ENCODE measurements at places on chromosomes 13 and 19.

DNA sequence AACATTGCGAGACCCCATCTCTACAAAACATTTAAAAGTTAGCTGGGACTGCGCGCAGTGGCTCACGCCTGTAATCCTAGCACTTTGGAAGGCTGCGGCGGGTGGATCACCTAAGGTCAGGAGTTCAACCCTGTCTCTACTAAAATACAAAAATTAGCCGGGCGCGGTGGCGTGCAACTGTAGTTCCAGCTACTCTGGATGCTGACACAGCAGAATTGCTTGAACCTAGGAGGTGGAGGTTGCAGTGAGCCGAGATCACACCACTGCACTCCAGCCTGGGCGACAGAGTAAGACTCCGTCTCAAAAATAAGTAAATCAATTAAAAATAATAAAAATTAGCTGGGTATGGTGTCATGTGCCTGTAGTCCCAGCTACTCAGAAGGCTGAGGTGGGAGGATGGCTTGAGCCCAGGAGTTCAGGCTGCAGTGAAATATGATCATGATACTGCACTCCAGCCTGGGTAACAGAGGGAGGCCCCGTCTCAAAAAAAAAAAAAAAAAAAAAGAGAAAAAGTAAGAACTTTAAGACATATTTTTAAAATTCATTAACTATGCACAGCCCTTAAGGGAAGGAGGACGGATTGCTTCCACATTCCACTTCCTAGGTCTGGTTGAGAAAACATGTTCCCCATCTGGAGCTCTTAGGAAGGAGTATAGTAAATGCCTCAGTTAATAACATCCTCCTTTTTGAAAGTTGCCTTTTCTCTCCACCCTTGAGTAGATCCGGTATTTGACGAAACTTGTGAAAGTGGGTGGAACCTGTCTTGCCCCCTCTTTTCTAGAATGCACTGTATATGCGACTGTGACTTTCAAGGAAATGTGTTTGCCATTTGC, 26.1 kb downstream of the EXOC3L2 start:
- no peak for DNase-seq

DNA sequence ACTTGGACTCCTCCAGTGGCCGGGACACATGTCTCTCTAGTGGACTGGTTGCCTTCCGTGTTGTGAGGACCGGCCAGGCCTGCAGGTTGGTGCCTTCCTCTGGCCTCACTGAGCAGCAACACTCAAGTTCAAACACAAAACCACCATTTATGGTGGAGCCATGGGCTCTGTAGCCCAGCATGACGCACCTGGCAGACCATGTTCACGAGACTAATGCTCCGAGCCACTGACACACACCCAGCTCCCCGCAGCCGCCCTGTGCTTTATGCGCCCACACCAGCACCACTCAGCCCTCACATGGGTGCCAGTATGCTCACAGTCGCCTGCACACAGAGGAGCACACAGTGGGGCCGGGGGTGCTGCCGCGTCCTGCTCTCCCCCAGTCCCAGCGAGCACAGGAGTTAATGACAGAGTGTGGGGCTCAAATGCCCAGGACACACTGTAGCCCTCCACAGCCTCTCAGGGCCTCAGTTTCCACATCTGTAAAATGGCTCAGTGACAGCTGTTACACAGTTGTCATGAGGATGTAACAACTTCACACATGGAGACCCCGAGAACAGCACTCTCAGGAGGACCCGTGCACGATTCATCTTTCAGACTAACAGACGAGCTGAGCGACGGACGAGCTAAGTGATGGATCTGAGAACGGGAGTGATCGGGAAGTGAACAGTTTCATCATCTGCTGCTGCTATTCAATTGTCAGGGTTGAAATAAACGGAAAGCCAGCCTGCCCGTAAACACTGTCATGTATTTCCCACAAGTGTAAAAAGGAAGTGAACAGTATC, 7.8 kb downstream of the GAS6 start:
- no peak for DNase-seq

GRCh38 chr13:46575301-46575771, 22.4 kb downstream of the LRCH1 start:
- DNase-seq: no peak

DNA sequence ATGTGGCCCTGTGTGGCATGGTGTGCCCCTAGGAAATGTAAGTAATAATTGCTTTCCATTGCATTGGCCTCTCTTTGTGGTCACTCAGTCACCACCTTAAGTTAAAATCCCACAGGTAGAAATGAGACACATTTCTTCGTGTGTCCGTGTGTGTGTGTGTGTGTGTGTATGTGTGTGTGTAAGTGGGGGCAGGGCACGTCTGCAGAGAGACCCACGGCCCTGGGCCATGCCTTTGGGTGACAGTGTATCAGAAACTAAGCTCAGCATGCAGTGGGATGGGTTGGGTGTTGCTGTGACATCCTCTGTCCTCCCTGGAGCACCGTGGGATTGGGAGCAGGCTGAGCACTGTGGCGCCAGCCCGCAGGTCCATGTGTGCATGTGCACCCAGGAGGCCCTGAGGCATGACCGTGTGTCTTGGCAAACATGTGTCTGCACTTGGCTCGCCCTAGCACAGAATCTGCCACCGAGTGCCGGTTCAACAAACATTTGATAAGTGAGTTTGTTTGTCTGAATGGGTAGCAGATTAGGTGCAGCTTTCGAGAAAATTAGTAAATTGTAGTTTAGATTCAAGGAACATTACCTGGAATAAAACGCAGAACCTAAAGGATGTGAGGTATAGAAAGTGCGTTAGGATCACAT, 91.8 kb downstream of the WTIP start:
- no peak for DNase-seq

DNA sequence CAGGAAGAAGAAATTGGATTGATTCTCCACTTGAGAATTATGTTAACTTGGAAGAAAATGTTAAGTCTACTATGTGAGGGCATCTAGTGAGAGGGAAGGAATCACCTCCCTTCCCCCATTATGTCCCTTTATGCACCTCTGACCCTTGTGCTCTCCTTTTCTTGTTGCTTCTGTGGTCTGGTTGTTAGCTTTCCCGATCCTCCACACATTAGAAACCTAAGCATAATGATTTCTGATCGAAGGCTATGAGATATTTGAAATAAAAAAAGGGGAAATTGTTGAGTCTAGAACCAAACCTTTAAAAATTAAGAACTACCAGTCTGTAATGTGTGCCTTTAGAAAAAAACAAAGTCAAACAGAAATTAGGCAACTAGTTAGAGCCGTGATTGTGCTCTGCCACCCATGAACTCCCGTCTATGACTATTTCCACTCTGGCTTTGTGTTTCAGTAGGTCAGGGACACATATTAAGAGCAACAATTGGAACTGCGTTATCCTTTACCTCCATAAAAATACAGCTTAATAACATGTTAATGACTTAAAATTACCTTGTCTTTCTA, 463 bp upstream of the GPC6 start:
- DNase-seq: no peak

- no peak for DNase-seq
Observed at GRCh38 chr13:93926425-93926824, 553.1 kb downstream of the DCT start.
